ENCODE measurements at places on chromosomes 4 and X. TPM values are rescaled to one million over a fixed set of nuclear protein-coding genes. Genes with fewer than 3 reads are reported as not detected.

The CFI gene
- total RNA-seq, result 3.7 TPM

The NMU gene
- not detected for total RNA-seq

The CFP gene
- 3.8 TPM for total RNA-seq

The NDNF gene
- 8.1 TPM for total RNA-seq
